GM23338 (cell line): ENCODE measurements at places on chromosomes 6 and 20. TPM values are rescaled to one million over a fixed set of nuclear protein-coding genes. Genes with fewer than 3 reads are reported as not detected.

The PROKR2 gene
- polyA plus RNA-seq = 1.8 and 1.9 TPM in 2 replicates

The POM121L2 gene
- 0.13 TPM in 1 of 2 replicates, not detected in the other for polyA plus RNA-seq

The MATN4 gene
- polyA plus RNA-seq = 3.3 and 4.0 TPM in 2 replicates

The BANF2 gene
- not detected in 2 replicates for polyA plus RNA-seq

The CGA gene
- not detected in 2 replicates for polyA plus RNA-seq

The AURKA gene
- 79.3 and 82.0 TPM in 2 replicates for polyA plus RNA-seq

The HRH3 gene
- 1.5 and 2.0 TPM in 2 replicates for polyA plus RNA-seq

The NELFCD gene
- polyA plus RNA-seq = 52.1 and 52.9 TPM in 2 replicates

The DDRGK1 gene
- polyA plus RNA-seq = 35.7 and 45.5 TPM in 2 replicates

The RGS17 gene
- 10.6 and 12.3 TPM in 2 replicates for polyA plus RNA-seq

The DNAH8 gene
- 0.02 TPM in 1 of 2 replicates, not detected in the other for polyA plus RNA-seq

- H3K36me3 ChIP-seq = no peaks in the 10 kb centered on the region
- no peak for DNase-seq
- no peak overlapping the region for H3K4me3 ChIP-seq
These were observed 58.2 kb downstream of the KIF16B start for GRCh38 chr20:16515046-16515445.

GRCh38 chr6:119602215-119603178 lies 252.9 kb upstream of the MAN1A1 start:
- H3K27me3 ChIP-seq = no peaks in the 10 kb centered on the region
- no peak overlapping the region for H3K27ac ChIP-seq
- no peak for DNase-seq
- no peaks in the 10 kb centered on the region for H3K36me3 ChIP-seq
- H3K4me1 ChIP-seq = no peaks in the 10 kb centered on the region

GRCh38 chr6:32432050-32432450 lies 7.6 kb upstream of the HLA-DRA start:
- H3K27ac ChIP-seq = no peak overlapping the region
- H3K36me3 ChIP-seq = no peaks in the 10 kb centered on the region
- H3K27me3 ChIP-seq = no peaks in the 10 kb centered on the region
- no peak overlapping the region for H3K4me3 ChIP-seq
- no peaks in the 10 kb centered on the region for H3K4me1 ChIP-seq

DNA sequence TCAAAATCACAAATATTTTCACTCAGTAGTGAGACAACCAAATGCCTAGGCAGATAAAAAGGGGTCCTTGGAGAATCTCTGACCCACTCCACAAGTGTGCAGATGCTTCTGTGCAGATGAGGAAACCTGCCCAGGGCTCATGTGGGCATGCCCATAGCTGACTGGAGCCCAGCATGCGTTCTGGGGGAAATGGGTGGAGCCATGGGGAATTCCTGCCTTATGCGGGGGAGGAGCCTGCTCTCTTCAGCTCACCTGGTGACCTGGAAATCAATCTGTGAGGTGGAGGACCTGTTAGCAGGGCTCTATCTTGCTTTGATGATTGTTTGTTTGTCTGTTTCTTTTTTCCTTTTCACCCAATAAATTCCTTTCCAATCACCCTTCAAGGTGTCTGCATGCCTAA lies 23.4 kb upstream of the PLN start:
- H3K4me3 ChIP-seq = no peak overlapping the region
- H3K27ac ChIP-seq = no peak overlapping the region
- no peaks in the 10 kb centered on the region for H3K36me3 ChIP-seq
- no peaks in the 10 kb centered on the region for H3K4me1 ChIP-seq
- H3K27me3 ChIP-seq = no peaks in the 10 kb centered on the region

- H3K27ac ChIP-seq = no peak overlapping the region
- peaks cover 15% of the 10 kb centered on the region for H3K36me3 ChIP-seq
- H3K27me3 ChIP-seq = no peaks in the 10 kb centered on the region
- H3K4me1 ChIP-seq = no peaks in the 10 kb centered on the region
- no peak for DNase-seq
These were observed 63.9 kb downstream of the FARS2 start for GRCh38 chr6:5325173-5325572.

- peaks cover 21% of the 10 kb centered on the region for H3K4me1 ChIP-seq
- DNase-seq = no peak
- no peaks in the 10 kb centered on the region for H3K36me3 ChIP-seq
- H3K4me3 ChIP-seq = no peak overlapping the region
- no peaks in the 10 kb centered on the region for H3K27me3 ChIP-seq
These were observed 37.7 kb downstream of the ARHGAP18 start for GRCh38 chr6:129672341-129672682.

GRCh38 chr6:31736021-31736767 lies at the start of gene CLIC1:
CLIC1 (minus strand) TSS chr6:31736530; CDS start chr6:31736300, 230 bp downstream.
- H3K4me1 ChIP-seq = peaks cover 44% of the 10 kb centered on the region
- no peaks in the 10 kb centered on the region for H3K27me3 ChIP-seq
- peak; percentile 90 for DNase-seq
- H3K36me3 ChIP-seq = peaks cover 26% of the 10 kb centered on the region

DNA sequence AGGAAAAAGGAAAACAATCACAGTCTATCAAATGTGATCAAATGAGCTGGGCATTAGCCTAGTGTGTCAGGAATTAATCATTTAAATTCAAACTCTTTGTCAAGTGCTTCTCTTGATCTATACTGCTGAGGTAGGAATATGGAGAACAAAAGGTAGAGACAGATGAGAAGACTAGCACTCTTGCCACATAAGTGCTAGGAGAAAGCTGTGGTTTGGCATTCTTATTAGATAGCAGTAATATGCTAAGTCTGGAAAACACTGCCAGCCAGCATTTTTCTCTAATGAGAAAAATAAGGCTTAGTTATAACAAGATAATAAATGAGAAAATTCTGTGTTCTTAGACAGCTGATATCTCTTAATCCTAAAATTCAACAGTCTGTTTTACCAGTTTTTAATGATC lies 38.9 kb downstream of the ORC3 start:
- no peaks in the 10 kb centered on the region for H3K4me1 ChIP-seq
- no peak overlapping the region for H3K27ac ChIP-seq
- no peak for DNase-seq

GRCh38 chr20:51563486-51564332 lies 21.2 kb upstream of the NFATC2 start:
- no peaks in the 10 kb centered on the region for H3K36me3 ChIP-seq
- peak; percentile 79 for DNase-seq
- H3K27ac ChIP-seq = no peak overlapping the region
- peak overlapping the region; percentile 77 for H3K4me3 ChIP-seq

DNA sequence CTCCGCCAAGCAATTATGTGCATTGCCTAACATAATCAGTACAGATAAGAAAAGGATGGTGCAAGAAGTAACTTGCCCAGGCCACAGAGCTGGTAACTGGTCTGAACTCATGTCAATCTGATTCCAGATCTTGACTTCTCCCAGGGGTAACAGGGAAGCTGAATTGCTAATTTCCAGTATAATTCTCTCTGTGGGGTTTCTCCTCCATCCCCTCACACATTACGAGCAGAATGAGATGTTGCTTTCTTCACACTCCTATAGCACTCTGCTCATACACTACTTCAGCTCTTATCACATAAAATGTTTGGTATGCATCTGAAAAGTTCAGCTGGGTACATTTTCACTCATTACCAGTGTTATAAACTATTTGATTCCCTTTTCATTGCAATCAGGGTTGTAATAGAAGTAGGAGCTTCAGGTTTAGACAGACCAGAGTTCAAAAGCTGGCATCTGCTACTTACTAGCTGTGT lies 24.0 kb upstream of the LRRC1 start:
- H3K4me1 ChIP-seq = no peaks in the 10 kb centered on the region
- no peaks in the 10 kb centered on the region for H3K27me3 ChIP-seq
- no peak for DNase-seq

DNA sequence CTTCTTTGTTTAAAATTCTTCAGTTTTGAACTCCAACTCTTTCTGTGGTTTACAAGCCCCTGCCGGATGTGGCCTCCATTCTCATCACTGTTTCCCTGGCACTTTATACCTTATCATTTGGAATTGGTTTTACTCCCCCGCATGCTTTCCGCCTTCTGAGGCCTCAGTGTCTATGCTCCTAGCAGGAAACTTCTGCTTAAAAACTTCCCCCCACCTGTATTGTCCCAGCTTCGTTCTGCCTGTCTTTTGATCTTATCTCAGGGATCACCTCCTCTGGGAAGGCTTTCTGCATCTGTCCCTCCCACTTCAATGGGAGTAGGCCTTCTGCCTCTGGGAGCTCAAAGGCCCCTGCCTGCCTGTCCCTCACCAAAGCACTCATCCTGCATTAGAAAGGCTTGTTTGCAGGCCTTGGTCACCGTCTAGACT lies 3.4 kb upstream of the ANGPT4 start:
- H3K27me3 ChIP-seq = no peaks in the 10 kb centered on the region
- no peak for DNase-seq
- no peaks in the 10 kb centered on the region for H3K36me3 ChIP-seq
- no peak overlapping the region for H3K4me3 ChIP-seq
- no peaks in the 10 kb centered on the region for H3K4me1 ChIP-seq
- H3K27ac ChIP-seq = no peak overlapping the region

DNA sequence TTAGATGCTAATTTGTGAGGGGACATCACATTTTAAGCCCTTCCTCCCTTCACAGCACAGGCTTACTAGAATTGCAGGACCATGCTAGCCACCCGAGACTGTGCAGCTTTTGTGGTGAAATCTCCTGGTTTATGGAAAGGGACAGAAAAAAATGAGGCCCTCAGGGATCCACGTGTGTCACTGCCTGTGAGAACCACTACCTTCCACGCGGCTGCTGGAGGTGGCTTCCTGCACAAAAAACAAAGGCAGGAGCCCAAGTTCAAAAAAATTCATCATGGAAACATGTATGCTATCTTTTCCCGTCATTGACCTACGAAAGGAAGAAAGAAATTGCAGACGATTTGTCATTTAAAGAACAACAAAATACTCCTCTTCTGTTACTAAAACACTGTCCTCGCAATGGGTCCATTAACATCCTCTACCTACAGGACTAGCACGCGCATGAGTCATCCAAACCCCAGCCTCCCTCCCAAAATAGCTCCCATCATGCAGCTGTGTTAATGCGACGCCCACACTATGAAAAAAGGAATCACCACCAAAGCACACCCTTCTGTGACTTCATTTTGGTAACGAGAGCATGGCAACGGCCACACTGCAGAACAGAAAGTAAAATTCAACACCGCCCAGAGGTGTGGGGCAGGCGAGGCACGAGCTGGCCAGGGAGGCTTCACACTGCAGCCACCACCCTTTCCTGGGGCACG lies 45.7 kb downstream of the RAMACL start:
- H3K4me3 ChIP-seq = no peak overlapping the region
- H3K27me3 ChIP-seq = no peaks in the 10 kb centered on the region
- peaks cover 21% of the 10 kb centered on the region for H3K4me1 ChIP-seq
- DNase-seq = no peak

DNA sequence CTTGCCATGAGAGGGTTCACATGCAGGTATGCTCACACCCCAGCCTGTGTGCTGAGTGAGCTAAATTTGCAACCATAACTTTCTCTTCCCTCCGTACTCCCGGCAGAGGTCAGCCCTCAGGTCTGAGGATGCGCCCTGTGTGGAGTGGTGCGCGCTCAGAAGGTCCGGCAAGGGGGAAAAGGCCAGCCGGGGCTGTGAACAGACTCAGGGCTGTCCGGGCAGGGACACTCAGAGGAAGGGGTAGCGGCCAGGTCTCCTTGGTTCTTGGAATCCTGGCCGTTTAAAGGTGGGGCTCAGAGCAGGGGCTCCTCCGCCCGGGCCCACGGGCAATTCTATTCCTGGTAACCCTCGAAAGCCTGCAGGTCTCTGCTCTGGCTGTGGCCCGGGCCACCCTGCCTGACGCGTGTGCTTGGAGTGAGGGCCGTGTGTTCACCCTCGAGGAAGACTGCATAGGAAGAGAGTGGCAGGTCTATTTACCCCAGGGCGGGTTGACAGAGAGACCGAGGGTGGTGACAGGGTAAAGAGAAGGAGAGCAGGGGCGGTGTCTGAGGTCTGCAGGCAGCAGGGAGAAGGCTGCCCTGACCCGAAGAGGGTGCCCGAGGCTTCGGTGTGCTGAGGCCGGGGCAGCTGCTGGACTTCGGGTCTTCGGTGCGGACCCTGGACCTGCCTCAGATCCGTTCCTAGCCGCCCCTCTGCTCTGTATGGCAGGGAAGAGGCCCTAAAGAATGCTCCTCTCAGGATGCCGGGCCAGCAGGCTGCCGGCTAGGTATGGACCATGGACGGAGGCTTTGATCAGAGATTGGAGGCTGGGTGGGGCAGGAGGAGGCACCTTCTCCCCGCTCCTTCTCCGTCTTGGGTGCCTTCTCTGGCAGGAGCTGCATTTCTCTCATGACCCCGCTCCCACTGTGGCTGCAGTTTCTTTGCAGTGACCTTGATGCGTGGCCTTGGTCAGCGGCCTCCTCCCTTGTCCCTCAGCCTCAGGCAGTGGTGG lies 131.1 kb upstream of the ARMC2 start:
- H3K27me3 ChIP-seq = no peaks in the 10 kb centered on the region
- no peak overlapping the region for H3K27ac ChIP-seq
- H3K4me3 ChIP-seq = no peak overlapping the region
- peak; percentile 18 for DNase-seq

DNA sequence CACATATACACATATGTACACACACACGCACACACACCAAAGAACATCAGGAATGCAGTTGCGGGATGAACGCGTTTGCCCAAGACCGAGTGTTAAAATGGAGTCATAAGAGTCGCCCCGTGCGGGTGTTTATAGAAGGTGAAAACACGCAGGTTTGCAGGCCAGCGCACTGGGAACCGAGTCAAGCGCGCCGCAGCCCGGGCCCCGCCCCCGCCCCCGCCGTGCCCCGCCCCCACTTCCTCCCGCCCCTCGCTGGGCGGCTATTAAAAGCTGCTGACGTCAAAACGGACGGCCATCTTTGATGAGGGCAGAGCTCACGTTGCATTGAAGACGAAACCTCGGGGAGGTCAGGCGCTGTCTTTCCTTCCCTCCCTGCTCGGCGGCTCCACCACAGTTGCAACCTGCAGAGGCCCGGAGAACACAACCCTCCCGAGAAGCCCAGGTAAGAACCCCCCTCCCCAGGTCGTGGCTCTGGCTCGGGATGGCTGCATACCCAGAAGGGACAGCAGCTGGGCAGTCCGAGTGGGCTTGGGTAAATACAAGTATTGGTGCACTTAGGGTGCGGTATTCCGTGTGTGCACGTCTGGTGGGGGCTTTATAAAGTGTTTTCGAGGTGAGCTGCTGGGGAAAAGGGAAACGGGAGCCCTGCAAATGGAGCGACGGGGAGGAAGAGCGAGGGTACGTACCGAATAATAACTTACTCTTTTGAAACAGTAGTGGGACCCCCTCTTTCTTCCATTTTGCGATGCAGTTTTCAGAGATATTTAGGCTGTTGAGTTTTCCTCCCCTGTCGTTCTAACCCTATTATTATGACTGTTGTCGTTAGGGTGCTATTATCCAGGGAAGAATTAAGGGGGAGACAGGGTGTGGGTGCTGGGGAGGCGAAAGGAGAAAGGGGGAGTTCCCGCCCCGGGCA lies at the start of gene SNAP25:
Gene SNAP25 (plus strand): TSS at position 295 of the 916 bp plus-strand sequence. CDS start 56,662 bp downstream, outside the sequence.
- H3K4me3 ChIP-seq = peak within 1 kb of the TSS; percentile 93
- H3K4me1 ChIP-seq = peaks cover 10% of the 10 kb centered on the region
- peak within 1 kb of the TSS; percentile 52; the same call in 1 of the 2 replicates for H3K27ac ChIP-seq
- H3K27me3 ChIP-seq = peaks cover 17% of the 10 kb centered on the region

- H3K4me3 ChIP-seq = no peak overlapping the region
- DNase-seq = peak; percentile 14
- H3K4me1 ChIP-seq = peaks cover 7% of the 10 kb centered on the region; the same call in 1 of the 2 replicates
- no peak overlapping the region for H3K27ac ChIP-seq
- H3K36me3 ChIP-seq = no peaks in the 10 kb centered on the region; the same call in 1 of the 2 replicates
These were observed 13.4 kb downstream of the GNL1 start for GRCh38 chr6:30542915-30543314.

GRCh38 chr6:170000071-170000843 lies 248.8 kb downstream of the ERMARD start:
- DNase-seq = no peak
- peaks cover 18% of the 10 kb centered on the region; the same call in 1 of the 2 replicates for H3K36me3 ChIP-seq
- peaks cover 8% of the 10 kb centered on the region for H3K4me1 ChIP-seq
- no peaks in the 10 kb centered on the region for H3K27me3 ChIP-seq
- no peak overlapping the region for H3K4me3 ChIP-seq
